ENCODE measurements at places on chromosomes 11 and 22.

DNA sequence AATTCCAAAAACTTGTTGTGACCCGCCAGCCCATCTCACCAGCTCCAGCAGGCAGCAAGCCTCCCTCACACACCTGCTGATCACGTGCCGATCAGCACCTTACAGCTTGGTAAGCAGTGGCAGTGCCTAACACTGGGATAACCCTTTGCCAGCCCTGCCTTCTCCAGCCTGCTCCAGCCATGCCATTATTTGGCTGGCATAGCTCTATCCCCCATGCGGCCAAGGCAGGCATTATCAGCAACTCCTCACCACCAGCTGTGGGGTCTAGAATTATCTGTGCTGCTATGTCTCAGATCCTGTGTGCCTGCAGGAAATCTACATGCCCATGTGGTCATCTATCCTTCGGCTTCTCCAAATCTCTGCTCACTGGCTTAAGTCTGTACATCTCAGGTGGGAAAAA, 215.0 kb downstream of the ST3GAL4 start:
- no peak for DNase-seq

- no peak for DNase-seq
These were observed at the start of gene OVOL1 for GRCh38 chr11:65786786-65787636. Gene OVOL1 (plus strand): TSS chr11:65787063. CDS start chr11:65787374, 311 bp downstream.

DNA sequence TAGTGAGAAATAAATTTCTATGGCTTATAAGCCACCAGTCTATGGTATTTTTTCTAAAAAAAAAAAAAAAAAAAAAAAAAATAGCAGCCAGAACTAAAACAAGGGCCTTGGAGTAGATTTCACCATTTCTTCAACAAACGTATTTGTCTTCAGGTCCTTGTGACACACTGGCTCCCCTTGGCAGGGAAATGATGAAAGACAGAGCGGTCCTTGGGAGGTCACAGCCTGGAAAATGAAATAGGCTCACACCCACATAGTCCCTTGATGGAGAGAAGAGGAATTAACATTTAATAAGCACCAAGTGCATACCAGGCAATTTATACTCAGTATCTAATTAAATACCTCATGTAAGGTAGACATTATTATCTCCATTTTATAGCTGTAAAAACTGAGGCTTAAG, 25.7 kb upstream of the ACER3 start:
- DNase-seq = no peak

DNA sequence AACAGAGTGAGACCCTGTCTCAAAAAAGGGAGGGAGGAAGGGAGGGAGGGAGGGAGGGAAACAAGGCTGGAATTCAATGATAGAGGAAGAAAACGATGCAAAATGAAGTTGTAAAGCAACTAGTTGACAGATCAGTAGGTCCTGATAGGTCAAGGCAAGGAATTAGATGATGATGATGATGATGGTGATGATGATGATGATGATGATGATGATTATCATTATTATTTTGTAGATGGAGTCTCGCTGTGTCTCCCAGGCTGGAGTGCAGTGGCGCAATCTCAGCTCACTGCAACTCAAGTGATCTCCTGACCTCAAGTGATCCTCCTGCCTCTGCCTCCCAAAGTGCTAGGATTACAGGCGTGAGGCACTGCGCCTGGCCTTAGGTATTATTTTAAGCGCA, 11.3 kb upstream of the L3MBTL2 start:
- no peak for DNase-seq

GRCh38 chr22:28505416-28506149, 174.1 kb downstream of the TTC28 start:
- DNase-seq = no peak
